Uterus (tissue), 4 donors: ENCODE measurements at places on chromosomes 4 and X. TPM values are rescaled to one million over a fixed set of nuclear protein-coding genes. Genes with fewer than 3 reads are reported as not detected.

Gene AMBN
- total RNA-seq = not detected

GRCh38 chr4:11326021-11326420, 102.7 kb downstream of the HS3ST1 start:
- no peak for DNase-seq

DNA sequence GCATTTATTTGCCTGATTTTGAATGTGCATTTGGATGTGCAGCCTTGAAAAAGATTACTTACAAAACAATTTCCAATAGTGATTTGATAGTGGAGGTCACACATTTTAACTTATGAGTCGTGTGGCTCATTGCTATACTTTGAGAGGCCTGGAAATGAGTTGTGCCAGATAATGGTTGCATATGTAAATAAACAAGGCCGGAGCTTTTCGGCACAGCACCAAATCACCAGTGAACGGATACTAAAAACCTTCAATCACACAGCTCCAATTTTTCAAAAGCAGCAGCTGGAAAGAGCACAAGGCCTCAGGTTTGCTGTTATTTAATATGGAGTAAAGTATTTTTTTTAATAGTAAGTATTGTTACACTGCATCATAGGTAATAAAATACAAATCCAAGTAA, 57.2 kb downstream of the NPY5R start:
- DNase-seq = no peak

GRCh38 chrX:23048806-23049573, 49.2 kb downstream of the DDX53 start:
- no peak for DNase-seq

DNA sequence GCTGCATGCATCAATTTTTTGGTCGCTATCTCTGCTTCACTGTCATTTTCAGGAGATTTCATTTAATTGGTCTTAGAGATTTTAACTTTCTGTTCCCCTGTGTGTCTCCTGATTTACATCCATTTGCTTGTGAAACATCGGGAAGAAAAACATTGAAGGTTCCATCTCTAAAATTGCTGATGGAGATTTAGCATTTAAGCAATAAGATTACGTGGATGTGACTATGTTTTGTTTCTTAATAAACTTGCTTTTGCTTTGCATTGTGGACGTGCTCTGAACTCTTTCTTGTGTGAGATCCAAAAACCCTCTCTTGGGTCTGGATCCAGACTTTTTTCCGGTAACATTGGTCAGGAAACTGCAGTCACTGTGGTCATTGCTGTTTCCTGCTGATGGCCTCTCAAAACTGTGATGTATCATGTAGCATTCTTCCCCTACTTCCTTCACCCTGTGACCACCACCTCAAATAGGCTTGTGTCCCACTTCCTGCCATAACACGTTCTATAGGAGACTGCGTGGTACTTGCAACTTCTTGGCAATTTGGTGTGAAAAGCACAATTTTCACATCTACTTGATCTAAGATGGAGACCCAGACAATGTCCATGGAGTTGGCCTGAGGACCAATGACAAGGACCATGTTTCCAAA, 4.9 kb downstream of the CXCL2 start:
- DNase-seq = no peak
